ENCODE measurements at places on chromosomes 1 and 21.

- no peak for DNase-seq
These were observed 279.9 kb upstream of the RUNX1 start for GRCh38 chr21:35328856-35329455.

- DNase-seq: no peak
These were observed 18.3 kb upstream of the ARID1A start for GRCh38 chr1:26677306-26678115.

GRCh38 chr1:50812346-50812745, 147.7 kb downstream of the FAF1 start:
- DNase-seq: no peak

- no peak for DNase-seq
These were observed 83.0 kb upstream of the ZC3H12A start for GRCh38 chr1:37391211-37392011.

DNA sequence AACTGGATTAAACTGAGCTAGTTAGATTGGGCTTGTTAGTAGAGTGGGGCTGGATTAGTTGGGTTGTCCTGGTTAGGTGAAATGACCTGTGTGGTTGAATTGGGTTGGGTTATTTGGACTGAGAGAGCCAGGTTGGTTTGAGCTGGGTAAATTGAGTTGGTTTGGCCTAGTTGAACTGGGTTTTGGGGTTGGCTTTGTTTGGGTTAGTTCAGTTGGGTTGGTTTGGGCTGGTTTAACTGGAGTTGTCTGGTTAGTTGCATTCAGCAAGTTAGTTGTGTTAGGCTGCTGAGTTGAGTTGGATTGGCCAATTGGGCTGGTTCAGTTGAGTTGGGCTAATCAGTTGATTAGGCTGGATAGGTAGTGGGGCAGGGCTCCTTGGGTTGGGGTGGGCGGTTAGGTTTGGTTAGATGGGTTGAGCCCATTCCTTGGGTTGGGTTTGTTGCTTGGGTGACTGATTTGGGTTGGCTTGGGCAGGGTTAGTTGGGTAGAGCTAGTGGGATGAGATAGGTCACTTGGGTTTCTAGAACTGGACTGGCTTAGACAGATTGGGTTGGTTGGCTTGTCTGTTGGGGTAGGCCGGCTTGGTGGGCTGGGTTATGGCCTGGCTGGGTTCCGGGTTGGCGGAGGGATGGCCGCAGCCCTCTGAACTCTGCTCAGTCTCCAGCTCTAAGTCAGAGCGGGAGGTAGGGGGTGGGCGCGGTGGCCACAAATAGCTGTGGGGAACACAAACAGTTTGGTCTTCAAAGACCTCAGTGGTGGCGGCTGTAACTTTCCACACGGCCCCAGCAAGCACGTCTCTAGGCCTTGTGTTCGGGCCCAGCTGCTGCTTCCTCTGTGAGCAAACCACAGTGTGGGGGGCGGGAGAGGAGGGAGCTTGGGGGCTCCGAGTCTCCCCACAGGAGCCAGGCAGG, 67.2 kb upstream of the RUNX3 start:
- DNase-seq: no peak

DNA sequence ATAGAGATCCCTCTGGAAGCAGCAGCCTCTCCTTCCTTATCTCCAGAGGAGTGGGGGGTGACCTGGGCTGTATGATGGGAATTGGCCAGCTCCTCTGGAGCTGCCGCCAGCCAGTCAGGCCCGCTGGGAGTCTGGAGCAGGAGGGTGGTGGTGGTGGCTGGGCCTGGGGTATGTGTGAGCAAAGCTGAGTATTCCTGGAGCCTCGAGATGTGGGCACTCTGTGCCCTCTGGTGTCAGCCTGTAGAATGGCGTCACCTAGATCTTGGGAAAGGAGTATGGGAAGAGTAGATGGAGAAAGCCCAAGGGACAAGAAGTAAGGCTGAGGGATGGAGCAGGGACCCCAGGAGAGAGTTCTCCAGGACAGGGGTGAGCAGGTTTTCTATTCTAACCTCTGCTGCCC, 16.0 kb downstream of the VANGL2 start:
- no peak for DNase-seq

DNA sequence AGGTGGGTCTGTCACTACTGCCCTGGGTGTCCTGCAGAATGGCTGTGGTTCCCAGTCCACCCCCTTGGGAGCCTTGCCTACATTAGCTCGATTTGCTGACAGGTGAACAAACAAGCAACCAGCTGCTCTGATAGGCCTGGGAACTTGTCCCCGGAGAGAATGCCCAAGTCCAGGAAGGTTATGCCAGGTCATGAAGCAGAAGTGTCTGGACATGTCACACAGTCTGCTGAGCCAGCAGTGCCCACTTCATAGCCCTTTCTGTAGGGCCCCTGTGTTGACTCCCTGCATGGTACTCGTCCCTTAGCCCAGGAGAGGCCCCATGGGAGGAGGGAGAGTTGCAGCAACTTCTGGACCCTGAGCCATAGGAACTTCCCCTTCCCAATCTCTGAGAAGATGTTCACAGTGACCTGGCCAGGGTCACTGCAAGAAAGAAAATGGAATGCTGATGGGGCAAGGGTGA, 31.0 kb downstream of the UCK2 start:
- DNase-seq: no peak

DNA sequence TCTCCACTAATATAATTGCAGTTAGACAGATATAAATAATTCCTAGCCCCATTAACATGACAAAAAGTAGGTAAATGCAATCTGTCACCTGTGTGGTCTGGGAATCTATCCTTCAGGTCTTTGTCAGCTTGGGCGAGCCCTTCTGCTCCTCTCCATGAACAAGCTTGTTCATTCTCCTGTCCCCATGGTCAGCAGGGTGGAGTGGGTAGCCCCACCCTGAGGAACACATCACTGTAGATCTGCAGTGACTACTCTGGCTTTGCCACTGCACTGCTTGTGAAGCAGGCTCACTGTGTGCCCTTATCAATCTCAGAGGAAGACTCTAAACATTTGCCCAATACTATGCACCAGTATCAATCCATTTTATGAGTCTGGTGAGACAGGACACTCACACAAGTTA, 279.0 kb downstream of the MATN1 start:
- no peak for DNase-seq

- no peak for DNase-seq
These were observed 39.9 kb upstream of the RIPK4 start for GRCh38 chr21:41806773-41807172.

- DNase-seq: no peak
These were observed 42.7 kb upstream of the ATP1A1 start for GRCh38 chr1:116330342-116330652.

DNA sequence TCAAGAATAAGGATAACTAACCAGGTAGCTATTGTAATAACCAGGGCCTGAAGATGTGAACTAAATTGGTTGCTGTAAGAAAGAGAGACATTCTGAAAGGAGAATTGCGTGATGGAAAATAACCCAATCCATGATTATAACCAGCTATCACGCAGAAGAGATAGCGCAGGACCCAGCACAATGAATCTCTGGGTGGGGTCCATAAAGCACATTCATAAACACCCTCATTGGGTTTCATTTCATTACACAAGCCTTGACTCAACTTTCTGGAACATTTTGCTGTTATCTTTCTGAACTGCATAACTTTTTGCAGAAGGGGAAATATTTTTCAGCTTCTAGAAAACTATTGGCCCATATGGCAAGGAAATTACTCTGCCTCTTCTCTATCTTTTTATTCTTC, 45.3 kb upstream of the CDC7 start:
- no peak for DNase-seq

GRCh38 chr1:235290740-235291502, 37.1 kb downstream of the ARID4B start:
- DNase-seq: no peak

DNA sequence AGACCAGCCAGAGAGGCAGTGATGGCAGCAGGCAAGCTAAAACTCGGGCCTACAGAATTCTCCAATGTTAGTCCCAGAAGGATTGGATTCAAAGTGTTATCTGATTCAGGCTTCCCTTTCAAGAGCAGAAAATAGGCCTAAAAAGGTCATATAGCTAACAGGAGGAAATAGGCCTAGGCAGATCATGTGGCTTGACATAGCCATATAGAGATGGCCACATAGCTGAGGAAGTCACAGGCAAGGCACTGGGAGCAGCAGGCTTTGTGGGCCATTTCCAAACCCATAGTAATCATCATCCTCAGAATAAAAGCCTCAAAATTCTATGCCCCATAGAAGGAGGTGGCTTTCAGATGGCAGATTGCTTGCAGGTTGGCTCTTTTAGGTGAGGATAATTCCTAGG, 29.0 kb upstream of the LMO4 start:
- DNase-seq: no peak

DNA sequence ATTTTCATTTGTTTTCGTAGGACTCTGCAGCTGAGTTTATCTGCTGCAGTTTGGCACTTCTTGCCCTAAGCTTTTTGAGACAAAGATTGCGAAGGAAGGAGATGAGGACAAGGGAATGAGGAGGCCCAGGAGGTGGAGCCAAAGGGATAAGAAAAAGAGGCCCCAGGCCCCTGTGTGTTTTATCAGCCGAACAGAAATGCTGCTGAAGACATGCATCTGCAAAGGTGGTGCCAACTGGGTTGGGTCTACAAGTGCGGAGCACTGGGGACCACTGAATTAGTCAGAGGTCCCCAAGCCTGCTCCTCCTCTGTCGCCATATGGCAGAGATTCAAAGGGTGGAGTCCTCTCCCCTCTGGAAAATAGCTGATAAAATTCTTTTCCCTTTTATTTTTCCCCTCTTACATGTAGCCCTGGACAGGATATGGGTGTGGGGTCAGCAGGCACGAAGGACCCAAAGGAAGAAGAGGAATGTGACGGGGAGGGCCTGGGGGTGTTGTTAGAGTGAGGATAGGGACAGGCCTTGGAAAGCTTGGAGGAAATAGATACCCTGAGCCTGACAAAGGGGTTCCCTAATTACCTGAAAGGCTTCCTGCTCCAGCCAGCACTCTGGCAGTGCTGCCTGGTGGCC, 2.7 kb downstream of the CD34 start:
- DNase-seq: no peak

DNA sequence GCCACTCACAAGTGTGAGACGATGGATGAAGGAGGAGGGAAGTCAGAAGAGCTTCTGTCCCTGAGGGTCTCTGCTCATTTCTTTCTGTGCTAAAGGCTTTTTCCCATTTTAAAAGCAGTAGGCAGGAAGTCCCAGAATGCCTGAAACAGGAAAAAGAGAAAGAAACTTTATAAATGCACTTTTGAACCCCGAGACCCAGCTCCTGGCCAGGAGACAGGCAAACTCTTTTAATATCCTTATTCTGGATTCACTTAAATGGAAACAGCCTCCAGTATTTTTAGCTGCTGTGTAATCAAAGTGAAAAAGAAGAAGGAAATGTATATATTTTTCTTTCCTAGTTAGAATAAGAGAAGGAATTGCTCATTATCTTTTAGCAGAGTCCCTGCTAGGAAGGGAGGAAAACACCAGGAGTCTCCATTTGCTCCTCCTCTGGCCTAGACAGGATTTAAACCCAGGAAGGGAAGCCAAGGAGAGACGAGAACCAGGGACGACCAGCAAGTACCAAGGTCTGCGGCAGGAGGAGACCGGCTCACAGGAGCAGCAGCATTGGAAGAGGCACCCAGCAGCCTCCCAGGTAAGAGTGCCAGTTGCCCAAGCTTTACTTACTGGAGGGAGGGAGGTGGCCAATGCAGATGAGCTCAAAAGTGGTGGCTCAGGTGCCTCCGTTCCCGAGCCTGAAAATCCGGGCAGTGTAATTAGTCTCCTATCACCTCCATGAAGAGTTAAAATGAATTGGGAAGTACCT, at the start of gene TNN:
Gene TNN, plus strand, starts transcription at position 472 of the 745 bp plus-strand sequence. CDS start 9,586 bp downstream, outside the sequence.
- no peak for DNase-seq

GRCh38 chr1:234539666-234540403, 60.9 kb upstream of the TARBP1 start:
- no peak for DNase-seq

- DNase-seq: no peak
These were observed 6.4 kb downstream of the TTC22 start for GRCh38 chr1:54794451-54795355.

DNA sequence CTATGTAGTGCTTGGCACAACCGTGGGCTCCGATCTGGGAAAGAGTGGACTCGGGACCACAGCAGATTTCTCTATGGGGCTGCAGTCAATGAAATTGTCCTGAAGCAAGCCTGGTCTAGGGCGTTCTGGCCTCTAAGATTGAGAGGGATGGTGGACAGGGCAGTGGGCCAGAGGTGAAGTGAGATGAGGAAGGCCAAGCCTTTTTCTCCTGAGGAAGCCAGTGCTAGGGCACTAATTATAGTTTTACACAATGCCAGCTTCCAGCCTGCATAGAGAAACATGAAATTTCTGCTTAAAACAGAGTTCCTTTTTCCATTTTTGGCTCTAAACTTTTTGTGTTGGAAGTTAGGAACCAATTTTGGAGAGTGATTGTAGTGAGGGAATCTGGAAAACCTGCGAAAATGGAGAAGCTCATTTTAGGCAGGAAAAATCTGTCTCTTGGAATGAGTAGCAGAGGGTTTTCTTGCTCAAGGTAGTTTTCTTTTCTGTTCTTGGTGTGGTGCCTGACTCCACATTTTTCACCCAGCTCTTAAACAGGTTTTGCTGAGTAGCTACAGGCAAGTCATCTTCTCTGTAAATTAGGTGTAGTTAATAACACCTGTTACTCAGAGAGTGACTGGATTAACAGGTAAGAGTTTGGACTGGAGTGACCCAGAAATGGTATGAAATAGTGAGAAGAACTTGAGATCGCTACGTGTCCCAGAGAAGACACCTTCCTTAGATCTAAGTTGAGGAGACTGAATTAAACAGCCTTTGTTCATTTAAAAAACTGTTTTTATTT, 22.1 kb downstream of the UCK2 start:
- no peak for DNase-seq

DNA sequence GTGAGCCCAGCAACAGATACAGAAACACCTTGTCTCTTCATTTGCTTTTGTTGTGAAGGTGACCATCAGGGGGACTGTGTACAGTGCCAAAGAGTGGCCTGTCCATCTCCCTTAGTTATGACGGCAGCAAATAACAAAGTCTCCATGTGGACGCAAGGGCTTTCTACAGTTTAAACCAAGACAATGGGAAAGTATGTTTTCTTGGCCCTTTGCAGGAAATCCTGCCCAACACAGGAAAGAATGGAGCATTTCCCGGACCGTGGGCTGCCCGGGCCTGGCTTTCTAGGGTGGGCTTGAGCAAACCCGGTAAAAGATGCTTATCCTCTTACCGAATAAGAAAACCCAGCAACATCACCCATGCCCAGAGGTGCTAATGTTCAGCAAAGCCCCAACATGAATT, 87.3 kb downstream of the ZBTB18 start:
- DNase-seq: no peak

- no peak for DNase-seq
These were observed 30.8 kb downstream of the NEK2 start for GRCh38 chr1:211644653-211645052.

GRCh38 chr1:40273547-40274166, 15.6 kb downstream of the ZMPSTE24 start:
- DNase-seq: no peak
